ENCODE measurements at places on chromosomes 4 and X. TPM values are rescaled to one million over a fixed set of nuclear protein-coding genes. Genes with fewer than 3 reads are reported as not detected.

Gene SSX4
- 3.0 TPM for total RNA-seq

Gene MAD2L1
- 98.5 TPM for total RNA-seq

GRCh38 chrX:41922431-41923151, 763 bp downstream of the CASK start:
- H3K27ac ChIP-seq, result no peak overlapping the region
- H3K4me3 ChIP-seq, result peak overlapping the region; percentile 49
- peak; percentile 14 for DNase-seq
- no peaks in the 10 kb centered on the region for H3K27me3 ChIP-seq

Gene CTAG2
- 36.0 TPM for total RNA-seq

- H3K4me3 ChIP-seq, result no peak overlapping the region
- no peaks in the 10 kb centered on the region for H3K4me1 ChIP-seq
- H3K27ac ChIP-seq, result no peak overlapping the region
- no peaks in the 10 kb centered on the region for H3K27me3 ChIP-seq
- no peak for DNase-seq
- 0 out of 3 replicates have a peak, but pooled peaks cover 2% of the 10 kb centered on the region for H3K36me3 ChIP-seq
Measured at GRCh38 chr4:143424276-143424675, 87.6 kb downstream of the GAB1 start.

DNA sequence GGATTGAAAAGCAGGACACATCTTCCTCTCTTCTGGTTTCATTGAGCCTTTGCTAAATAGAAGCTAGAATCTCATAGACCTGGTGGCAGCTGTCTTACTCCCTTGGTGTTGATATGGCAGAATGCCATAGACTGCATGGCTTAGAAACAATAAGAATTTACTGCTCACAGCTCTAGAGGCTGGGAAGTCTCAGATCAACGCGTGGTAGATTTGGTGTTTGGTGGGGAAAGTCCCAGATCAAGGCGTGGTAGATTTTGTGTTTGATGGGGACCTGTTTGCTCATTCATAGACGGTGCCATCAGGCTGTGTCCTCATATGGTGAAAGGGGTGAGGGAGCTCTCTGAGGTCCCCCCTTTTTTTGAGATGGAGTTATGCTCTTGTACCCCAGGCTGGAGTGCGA, 57.6 kb upstream of the PPP2R3B start:
- H3K27ac ChIP-seq, result no peak overlapping the region
- no peak for DNase-seq
- no peak overlapping the region for H3K4me3 ChIP-seq

Gene LPAR4
- not detected for total RNA-seq

- no peak for DNase-seq
- H3K27me3 ChIP-seq, result no peaks in the 10 kb centered on the region
Measured at GRCh38 chr4:41505161-41505661, 32.7 kb upstream of the LIMCH1 start.

DNA sequence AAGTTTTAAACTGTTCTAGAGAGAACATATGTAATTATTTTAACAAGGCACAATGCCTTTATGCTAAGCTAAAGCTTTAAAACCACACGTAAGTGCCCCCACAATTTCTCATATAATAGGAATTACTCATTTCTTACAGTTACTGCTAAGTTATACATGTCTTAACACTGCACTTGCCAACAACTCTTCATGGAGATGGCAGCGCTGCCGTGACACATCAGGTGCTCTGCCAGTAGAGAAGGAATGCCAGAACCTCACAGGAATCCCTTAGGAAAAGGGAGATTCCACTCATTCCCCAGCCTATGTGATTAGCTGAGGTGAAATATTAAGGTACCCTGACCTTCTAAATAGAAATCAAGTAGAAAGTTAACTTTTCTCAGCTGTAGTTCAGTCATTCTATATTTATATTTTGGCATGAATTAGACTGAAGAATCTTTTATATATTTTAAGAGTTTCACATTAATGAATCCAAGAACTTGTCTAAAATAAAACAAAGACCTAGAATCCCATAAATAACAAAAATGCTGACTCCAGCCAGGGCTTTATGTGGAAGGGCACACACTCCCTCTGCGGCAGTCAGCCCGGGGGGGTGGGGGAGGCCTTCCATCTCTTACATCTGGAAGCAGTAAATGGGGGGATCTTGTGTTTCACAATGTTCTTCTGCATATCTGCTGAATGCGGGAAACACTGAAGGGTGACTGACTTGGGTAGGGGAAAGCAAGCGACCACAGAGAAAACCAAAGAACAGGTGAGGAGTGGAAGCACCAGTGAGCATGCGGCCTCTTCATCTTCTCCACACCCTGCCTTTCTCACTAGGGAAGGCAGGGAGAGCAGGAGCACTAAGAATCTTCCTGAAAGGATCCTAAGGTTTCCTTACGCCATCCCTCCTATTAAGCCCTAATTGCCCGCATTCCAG, 23.7 kb downstream of the ACSL1 start:
- peaks cover 4% of the 10 kb centered on the region for H3K4me1 ChIP-seq
- H3K27ac ChIP-seq, result no peak overlapping the region
- H3K36me3 ChIP-seq, result no peaks in the 10 kb centered on the region
- no peak overlapping the region for H3K4me3 ChIP-seq

DNA sequence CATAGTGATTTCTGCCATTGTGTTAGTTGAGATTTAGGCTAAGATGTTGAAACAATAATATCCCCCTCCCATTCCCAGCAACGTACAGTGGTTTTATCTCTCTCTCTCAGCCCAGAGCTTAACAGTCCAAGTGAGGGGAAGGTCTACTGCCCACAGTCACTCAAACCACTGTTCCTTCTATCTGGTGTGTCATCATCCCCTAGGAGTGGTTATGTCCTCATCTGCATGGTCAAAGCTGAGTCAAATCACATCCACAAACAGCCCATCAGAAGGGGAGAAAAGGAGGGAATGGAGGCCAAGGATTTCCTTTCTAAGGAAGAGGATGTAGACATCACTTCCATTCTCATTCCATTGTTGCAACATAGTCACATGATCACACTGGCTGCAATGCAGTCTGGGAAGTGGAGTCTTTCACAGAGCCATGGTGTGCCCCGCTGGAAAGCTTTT, 42.8 kb upstream of the CHRNA9 start:
- H3K4me1 ChIP-seq, result peaks cover 36% of the 10 kb centered on the region
- no peaks in the 10 kb centered on the region for H3K36me3 ChIP-seq
- no peak overlapping the region for H3K27ac ChIP-seq

DNA sequence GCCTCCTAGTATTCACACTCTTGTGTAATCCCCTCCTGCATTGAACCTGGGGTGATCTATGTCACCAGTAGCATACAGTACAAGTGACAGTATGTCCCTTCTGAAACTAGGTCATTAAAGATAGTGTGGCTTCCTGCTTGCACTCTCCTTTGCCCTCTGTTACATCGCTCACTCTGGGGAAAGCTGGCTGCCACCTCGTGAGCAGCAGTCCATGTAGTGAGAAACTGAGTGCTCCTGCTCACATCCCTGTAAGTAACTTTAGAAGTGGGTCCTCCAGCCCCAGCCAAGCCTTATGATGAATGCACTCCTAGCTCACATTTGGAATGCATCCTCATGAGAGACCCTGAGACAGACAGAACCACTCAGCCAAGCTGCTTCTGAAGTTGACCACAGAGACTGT, 89.8 kb upstream of the TNIP3 start:
- H3K36me3 ChIP-seq, result no peaks in the 10 kb centered on the region
- no peak overlapping the region for H3K4me3 ChIP-seq
- no peak for DNase-seq
- H3K4me1 ChIP-seq, result no peaks in the 10 kb centered on the region

GRCh38 chr4:53103481-53103880, 241.4 kb downstream of the RASL11B start:
- H3K4me1 ChIP-seq, result no peaks in the 10 kb centered on the region
- H3K27ac ChIP-seq, result no peak overlapping the region
- no peak overlapping the region for H3K4me3 ChIP-seq
- H3K36me3 ChIP-seq, result no peaks in the 10 kb centered on the region
- H3K27me3 ChIP-seq, result no peaks in the 10 kb centered on the region

Gene UGT2B10
- 0.18 TPM for total RNA-seq

Gene FAM114A1
- 6.6 TPM for total RNA-seq

DNA sequence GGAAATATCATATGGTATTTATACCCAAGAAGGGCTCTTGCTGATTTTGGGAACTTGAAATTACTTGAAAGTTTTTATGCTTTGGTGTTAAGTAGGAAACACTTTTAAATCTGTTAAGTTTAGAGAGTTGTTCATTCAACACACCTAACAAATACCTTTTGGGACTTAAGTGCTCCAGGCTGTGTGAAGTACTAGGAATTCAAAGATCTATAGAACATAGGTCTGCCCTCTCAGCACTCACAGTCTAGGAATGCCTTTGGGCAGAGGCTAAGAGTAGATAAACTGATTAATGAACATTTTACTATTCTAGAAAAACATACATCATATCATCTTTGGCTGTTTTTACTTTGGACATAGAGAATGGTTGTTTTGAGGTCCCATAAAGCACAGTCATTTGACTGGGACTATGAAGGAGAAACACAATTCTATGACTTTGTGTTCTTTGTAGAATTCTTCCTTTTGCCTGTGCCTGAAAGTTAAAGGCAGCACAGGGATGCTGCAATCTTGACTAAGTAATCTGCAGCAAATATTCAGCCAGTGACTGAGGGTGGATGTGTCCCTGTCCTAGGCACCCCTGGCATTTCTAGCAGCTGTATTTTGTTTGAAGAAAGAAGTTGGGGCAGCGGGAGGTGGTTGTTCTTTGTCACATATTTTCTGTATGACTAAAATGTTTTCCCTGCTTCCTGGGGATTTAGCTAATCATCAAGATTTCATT, 8.3 kb downstream of the BMP3 start:
- H3K4me3 ChIP-seq, result no peak overlapping the region
- no peaks in the 10 kb centered on the region for H3K36me3 ChIP-seq
- DNase-seq, result no peak

Gene AVPR2
- total RNA-seq, result not detected
